GM04503 (cell line): ENCODE measurements at places on chromosomes 3 and 15.

GRCh38 chr15:90142216-90143165 lies 40.2 kb upstream of the IDH2 start:
- DNase-seq, result no peak

DNA sequence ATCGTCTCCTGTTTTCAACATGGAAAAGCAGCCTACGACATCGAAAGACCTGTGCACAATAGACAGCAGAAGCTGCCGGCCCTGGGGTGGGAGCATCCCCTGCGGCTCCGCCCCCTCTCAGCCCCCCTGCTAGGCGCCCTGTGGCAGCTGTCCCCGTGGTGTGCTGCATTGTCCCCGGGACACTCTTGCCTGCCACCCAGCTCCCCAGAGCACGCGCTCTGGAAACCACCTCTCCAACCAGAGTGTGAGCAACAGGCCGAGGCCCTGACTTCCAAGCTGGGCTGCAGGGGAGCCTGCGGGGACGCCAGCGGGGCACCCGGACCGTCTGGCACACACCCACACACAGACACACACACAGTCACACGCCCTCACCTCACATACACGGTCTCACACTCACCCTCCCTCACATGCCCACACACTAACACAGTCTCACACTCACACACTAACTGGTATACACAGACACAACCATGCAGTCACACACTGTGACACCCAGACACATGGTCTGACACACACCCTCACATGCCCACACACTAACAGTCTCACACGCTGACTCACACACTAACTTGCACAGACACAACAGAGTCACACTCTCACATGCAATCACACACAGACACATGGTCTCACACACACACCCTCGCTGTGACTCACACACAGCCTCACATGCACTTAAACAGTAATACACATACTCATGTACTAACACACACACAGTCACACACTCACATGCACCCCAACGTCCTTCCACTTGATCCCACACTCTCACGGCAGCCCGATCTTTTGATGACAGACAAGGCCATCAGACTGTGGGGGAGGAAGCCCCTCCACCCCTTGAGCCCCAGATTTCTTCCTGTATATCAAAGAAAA lies 94.7 kb downstream of the OCA2 start:
- DNase-seq, result no peak

- DNase-seq, result no peak
Observed at GRCh38 chr3:57557085-57557537, 1.0 kb downstream of the PDE12 start.

DNA sequence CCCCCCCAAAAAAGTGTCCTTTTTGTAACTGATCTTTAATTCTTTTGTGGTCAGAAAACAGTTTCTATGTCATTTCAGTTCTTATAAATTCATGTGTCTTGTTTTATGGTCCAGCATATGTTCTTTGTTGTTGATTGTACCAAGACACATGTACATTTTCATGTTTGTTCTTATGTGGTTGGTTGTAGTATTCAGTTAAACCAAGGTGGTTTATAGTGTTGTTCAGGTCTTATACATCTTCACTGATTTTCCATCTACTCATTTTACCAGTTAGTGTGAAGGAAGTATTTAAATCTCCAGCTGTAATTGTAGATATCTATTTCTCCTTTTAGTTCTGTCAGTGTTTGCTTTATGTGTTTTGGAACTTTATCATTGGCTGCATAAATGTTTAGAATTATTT lies 24.0 kb downstream of the MEF2A start:
- no peak for DNase-seq

- DNase-seq, result no peak
Observed at GRCh38 chr3:43361077-43361476, 74.7 kb downstream of the SNRK start.

DNA sequence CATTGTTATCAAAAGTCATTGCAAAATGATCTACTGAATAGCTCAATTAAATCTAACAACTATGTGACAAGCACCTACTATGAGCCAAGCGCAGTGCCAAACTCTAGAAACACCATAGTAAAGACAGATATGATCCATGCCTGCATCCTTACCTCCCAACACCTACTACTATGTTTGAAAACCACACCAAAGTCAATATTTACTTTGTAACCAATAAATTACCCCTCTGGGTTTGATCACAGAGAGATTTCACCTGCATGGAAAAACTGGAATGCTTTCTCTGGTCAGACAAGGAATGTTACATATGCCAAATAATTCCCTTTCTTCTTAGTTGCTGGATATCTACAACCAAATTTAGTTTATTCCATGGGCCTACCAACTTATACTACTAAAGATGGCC lies 422.2 kb downstream of the FHIT start:
- DNase-seq, result no peak

DNA sequence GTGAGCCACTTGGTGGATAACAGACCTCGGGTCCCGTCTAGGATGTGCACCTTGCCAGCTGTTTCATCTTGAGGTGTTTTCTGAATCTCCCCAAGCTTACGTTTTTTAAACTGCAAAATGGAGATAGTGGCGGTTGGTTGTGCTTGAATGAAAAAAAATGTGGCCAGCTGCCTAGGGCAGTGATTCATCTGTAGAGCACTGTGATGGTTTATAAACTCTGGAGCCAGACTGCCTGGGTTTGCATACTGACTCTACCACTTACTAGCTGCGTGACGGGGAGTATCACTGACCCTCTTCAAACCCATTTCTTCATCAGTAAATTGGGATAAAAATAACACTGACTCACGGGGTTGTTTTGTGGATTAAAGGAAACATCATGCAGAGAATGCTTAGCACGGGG lies 159.1 kb downstream of the CHL1 start:
- no peak for DNase-seq

- DNase-seq, result no peak
Observed at GRCh38 chr3:1609416-1609815, 489.2 kb upstream of the CNTN4 start.

DNA sequence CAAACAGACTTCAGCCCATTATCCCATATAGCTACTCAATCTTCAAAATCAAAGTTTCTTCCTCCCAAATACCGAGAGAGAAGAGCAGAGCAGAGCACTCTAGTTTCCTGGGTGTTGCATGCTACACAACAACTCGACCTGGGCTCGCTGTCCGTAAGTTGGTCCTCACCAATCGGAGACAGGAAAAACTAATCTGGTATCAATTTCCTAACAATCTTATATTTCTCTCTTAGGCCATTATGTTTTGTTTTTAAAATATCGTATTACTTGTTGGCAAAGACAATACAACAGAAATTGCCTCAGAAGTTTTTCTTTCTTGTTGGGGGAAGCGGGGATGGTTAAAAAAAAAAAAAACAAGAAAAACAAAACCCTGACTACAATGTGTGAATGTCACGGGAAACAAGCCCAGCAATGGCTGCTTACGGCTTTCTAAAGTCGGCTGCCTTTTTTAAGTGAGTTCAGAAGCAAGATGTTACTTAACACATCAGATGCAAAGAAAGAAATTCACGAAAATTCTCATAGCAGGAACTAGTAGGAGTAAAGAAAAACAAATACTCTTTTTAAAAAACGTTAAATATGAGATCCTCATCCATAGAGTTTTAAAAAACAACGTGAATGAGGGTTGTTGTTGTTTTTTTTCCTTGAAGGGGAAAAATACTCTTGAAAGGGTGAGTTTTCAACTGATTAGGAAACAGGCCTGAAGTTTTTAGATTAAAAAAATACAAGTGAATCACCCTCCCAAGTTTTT lies 1.9 kb downstream of the VGLL4 start:
- DNase-seq, result no peak

DNA sequence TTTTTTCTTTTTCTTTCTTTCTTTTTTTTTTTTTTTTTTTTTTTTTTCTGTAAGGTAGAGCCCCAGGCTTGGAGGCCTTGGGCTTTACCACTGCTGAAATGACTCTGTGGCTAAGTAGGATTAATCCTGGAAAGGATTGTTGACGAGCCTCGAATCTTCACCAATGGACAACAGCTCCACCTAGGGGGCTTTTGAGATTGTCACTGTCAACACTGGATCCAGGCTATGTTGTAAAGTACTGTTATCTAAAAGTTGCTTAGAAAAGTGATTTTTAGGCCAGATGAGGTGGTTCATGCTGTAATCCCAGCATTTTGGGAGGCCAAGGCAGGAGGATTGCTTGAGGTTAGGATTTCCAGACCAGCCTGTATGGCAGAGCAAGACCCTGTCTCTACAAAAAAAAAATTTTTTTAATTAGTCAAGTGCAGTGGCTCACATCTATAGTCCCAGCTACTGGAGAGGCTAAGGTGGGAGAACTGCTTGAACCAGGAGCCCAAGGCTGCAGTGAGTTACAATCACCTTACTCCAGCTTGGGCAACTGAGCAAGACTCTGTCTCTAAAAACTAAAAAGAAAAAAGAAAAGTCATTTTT lies 41.6 kb downstream of the KLHL18 start:
- DNase-seq, result peak; percentile 45

GRCh38 chr3:187765342-187765741 lies 20.1 kb upstream of the BCL6 start:
- no peak for DNase-seq

DNA sequence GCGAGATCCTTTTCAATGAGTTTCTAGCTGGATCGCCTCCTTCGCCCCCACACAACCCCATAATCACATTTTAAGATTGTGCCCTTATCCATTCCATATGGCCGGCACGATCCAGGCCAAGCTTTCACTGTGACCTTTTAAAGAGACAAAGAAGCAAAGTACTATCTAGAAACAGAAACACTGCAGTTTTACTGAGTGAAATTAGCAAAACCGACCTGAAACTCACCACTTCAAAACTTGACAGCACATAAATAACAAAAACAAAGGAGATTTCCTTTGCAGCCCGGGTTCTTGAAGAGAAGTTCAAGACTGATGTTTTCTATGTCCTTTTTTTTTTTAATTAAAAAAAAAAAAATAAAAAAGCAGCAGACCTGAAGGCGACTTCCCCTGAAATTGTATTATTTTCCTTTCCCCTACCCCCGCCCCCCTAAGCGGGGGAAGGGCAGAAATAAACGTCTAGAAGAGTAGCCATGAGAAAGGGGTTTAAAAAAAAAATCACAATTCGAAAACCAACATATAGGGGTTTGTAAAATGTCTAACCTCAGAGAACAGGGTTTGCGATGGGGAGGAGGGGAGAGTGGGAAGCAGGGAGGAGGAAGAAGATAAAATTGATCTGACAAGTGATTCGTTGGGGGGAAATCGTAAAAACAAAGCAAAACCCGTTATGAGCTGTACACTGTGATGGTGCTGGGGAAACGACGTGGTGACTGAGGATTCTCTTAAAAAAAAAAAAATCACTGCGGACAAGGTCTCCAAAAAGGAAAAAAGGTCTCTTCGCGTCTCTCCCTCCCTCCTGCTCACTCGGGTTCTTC lies 1.5 kb downstream of the SATB1 start:
- DNase-seq, result peak; percentile 25

GRCh38 chr3:79047581-79047980 lies 720.2 kb downstream of the ROBO1 start:
- DNase-seq, result no peak

- DNase-seq, result no peak
Observed at GRCh38 chr15:82943176-82943575, 9.3 kb downstream of the HOMER2 start.
